ENCODE measurements at places on chromosomes 1 and 21.

DNA sequence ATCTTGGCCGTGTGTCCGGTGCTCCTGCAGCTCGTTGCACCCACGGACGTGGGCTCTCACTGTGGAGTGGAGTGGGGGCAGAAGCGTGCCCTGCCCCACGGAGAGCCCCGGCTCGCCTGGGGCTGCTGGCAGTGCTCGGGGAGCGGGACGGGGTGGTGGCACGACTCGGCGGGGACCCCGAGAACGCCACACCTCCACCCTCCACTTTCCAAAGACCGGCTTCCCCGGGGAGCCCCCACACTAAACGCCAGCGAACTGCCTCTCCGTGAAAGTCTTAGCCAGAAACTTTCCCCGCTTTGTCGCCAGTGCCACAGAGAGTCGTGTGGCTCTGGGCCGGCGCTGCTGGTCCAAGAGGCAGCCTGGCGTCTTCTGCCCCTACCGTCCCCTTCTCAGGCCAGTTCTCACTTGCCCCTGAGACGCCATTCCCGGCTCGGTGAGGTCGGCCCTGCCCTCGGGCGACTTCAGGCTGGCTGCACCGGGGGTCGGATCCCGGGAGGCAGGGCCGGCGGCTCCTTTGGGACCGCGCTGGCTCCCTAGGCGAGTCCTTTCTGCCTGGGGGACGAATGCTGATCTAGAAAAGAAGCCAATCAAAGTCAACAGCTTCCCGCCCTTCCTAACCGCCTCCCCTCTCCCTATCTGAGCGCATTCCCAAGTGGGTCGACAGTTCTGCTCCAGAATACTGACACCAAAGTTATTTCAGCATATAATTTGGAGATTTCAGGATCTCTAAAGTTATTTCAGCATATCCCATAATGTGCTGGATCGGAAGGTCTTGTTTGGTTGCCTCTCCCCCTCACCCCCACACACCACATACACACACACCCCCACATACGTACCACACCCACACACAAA is 2.6 kb upstream of the SAMD13 start:
- DNase-seq, result peak; percentile 35

DNA sequence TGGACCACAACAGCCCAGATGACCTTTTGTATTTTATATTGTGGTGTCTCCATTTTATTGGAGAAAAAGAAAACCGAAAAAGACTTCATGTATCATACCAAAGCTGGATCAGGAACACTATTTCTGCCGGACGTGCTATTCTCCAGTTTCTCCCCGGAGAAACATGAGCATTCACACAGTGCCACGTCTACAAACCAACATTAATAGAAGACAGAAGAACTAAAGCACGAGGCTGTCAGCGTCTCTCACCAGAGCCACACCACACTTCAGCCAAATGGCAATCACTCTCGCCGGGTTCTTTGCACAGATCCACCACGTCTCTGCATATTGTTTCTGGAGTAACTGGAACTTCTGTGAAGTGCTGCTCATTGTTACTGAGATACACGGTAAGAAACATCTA is 24.8 kb downstream of the TP53BP2 start:
- no peak for DNase-seq

- no peak for DNase-seq
Observed at GRCh38 chr21:32764186-32764585, 7.4 kb downstream of the PAXBP1 start.

DNA sequence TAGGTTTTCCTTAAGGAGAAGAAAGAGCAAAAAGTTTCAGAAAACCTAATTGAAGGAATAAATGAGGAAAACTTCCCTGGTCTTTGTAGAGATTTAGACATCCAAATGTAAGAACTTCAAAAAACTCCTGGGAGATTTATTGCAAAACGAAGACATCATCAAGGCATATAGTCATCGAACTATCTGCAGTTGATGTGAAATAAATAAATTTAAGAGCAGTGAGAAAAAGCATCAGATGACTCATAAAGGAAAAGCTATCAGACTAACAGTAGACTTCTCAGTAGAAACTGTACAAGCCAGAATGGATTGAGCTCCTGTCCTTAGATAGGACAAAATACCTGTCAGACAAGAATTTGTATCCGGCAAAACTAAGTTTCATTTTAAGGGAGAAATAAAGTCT is 569.4 kb upstream of the ADAMTS5 start:
- no peak for DNase-seq

DNA sequence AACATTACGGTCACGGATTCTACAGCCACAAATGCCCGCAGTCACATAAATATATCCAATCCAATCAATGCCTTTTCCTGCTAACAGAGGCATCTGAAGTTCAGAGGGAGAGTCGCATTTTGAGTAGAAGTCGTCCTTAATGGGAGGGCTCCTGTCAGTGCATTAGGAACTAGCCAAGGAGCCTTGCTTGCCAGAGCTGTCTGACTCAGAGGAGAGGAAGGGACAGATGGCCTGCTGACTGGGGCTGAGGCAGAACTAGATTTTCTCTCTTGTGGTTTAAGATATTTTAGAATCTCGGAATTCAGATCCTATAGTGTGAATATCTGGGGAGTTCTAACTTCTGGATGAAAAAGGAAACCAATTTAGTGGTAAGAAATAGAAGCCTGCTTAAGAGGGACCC is 10.6 kb downstream of the XKR8 start:
- DNase-seq, result no peak

DNA sequence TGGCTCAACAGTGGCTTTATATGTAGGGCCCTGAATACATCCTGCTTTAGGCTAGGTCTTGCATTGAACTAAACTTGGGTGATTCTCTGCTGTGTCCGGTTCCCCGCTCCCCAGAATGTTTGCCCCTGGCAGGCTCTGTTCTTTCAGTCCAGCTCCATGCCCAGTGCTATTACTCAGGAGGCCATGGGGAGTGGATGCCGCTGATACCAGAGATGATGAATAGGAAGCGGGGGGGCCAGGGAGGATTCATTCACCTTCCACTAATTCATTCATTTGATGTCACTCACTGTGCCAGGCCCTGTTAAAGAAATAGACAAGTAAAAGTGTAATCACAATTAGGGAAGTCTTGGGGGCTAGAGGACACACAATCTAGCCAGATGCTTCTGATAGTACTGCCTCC is 83.8 kb downstream of the TMEM53 start:
- no peak for DNase-seq

- DNase-seq, result no peak
Observed at GRCh38 chr1:50667710-50668356, 244.6 kb upstream of the DMRTA2 start.

DNA sequence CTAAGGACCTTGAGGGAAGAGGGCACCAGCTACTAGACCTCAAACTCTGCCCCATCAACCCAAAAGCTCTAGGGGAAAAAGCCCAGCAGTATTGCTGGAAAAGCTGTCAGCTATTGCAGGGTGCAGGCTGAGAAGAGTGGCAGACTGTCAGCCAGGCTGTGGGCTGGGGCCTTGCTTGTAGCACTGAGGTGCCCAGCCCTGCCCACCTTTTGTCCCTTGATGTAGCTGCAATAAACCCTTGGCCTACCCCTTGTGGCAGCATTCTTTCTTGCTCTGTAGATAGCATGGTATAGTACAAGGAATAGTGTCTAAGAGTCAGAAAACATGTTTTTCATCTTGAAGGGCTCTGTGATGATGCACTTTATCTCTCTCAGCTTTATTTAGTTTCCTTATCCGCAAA is 39.4 kb downstream of the CDC14A start:
- no peak for DNase-seq

- DNase-seq, result no peak
Observed at GRCh38 chr1:170174395-170174794, 28.6 kb downstream of the NTMT2 start.

DNA sequence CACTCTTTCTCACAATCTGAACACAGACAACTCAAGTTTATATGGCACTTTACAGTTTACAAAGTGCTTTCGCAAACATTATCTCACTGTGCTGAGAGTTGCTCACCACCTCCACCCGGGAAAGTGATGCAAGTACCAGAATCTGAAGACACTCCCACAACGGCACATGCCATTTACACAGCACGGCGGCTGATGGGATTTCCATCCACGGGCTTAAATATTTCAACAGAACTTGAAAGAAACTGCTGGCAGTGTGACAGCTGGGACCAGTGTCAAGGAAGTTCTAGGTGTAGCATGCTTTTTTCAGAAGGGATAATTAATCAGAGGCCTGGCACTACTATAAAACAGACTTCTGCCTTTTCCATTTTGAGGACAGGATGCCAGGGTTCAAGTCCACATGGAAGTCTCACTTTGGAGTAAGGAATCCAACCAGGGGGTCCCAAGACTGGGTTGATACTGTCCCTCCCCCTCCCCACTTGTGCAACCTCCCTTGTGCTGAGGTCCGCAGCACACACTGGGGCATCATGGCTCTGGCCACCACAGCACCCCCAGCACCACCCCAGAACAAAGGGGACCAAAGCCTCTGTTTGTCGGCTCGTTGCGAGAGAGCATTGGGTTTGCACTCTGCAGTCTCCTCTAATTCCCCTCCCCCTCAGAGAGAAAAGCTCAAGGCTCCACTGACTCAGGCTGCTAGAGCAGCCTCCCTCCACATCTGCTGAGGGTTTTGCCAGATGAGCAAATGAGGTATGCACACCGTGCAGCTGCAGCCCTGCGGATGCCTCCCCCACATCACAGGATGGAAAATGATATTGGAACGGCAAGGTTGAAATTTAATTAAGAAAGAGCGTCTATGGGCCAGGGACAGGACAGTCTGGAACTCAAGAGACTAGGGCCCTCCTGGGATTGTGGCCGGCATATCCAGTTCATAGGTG is 154.9 kb downstream of the TGFBR3 start:
- DNase-seq, result peak; percentile 83

- DNase-seq, result no peak
Observed at GRCh38 chr1:7781501-7781900, 2.6 kb upstream of the PER3 start.

- DNase-seq, result no peak
Observed at GRCh38 chr1:68916221-68916902, 419.5 kb upstream of the DEPDC1 start.

DNA sequence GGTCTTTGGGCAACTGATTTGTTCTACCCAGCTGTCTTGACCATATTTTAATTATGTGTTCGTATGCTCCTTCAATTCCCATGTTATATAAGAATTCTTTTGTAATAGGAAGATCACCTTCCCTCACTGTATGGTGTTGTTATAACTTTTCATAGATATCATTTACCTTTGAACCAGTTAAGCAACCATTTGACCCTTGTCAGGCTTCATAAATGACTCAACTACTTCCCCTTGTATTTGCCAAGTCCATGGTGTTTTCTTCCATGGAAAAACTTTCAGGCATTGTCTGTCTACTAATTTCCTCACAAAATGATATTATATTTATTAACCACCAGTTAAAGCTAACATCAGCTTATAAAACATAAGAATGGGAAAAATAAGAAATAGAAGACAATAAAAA is 5.1 kb downstream of the BPNT1 start:
- no peak for DNase-seq

- peak; percentile 23 for DNase-seq
Observed at GRCh38 chr1:51433269-51433971, 85.6 kb downstream of the EPS15 start.

DNA sequence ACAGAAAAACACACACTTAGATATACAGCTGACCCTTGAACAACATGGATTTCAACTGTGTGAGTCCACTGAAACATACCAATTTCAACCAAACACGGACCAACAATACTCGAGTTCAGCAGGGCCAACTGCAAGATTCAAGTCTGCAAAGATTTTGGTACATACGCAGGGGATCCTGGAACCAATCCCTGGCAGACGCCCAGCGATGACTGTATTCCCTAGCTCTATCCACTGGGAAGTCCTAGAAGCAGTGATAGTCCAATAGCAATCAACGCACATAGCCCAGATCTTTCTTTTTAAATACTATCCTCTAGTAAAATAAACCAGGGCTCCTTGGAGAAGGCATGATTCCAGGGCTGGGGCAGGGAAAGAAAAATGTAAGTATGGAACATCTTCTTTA is 9.0 kb downstream of the DDX59 start:
- no peak for DNase-seq

DNA sequence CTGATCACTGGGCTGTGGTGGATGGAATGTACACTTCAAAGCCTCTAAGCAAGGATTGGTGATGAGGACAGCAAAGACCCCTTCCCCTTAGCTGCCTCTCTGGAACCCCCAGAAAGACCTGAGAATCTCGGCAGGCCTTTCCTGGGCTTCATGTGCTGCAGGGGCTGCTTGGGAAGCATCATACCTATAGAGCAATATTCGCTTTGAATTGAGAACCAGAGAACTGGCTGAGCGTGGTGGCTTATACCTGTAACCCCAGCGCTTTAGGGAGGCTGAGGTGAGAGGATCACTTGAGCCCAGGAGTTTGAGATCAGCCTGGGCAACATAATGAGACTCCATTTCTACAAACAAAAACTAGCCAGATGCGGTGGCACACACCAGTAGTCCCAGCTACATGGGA is 22.0 kb downstream of the CSF1 start:
- no peak for DNase-seq

GRCh38 chr1:161486806-161487741 is 18.2 kb upstream of the FCGR2A start:
- DNase-seq, result peak; percentile 80

DNA sequence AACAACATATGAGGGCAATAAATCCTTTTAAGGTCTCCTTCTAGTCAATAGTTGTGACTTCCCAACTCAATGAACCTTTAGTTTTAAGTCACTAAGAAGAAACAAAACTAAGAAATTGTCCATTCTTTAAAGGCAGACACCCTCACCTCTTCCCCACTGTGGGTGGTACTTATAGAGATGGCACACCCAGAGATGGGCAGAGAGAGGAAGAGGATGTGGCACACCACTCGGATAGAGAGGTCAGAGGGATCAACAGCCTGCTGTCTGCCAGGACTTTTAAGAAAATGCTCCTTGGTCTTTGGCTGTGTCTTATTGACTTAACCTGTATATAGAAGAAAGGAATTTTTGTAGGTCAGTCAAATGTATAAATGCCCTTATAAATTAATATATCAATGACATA is 45.1 kb downstream of the FASLG start:
- peak; percentile 67 for DNase-seq

DNA sequence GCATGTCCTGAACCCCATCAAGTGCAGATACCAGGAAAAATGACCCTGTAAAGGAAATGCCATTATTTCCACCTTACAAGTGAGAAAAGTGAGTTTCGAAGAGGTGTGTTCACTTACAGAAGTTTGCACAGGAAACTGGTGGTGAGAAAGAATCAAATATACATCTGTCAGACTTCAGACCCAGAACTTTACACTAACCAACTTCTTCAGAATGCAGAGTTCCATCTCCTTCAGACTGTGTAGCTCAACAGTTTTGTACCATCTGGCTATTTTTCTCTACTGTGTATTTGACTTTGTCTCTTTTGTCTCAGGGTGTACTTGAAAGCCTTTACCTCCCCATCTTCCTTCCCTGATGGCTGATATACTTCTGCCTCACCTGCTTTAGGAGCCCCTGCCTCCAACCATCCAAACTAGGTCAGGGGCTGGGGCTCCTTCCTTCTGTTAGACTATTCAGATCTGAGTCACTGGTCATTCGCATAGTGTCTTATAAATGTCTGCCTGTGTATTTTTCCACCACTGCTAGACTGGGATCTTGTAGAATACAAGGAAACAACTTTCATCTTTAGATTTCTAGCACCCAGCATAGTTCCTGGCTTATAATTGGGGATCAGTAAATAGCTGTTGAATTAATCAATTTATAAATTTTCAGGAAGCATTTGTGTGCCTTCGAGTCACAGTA is 247.9 kb downstream of the FGGY start:
- no peak for DNase-seq

GRCh38 chr1:30846587-30846986 is 62.0 kb downstream of the SDC3 start:
- no peak for DNase-seq

GRCh38 chr1:178538192-178538916 is 25.4 kb downstream of the TEX35 start:
- DNase-seq, result no peak
